ENCODE measurements at places on chromosomes 7 and 10.

GRCh38 chr7:5452937-5453540 is 29.4 kb upstream of the TNRC18 start:
- DNase-seq = no peak

- no peak for DNase-seq
Observed at GRCh38 chr7:158945519-158945918, 89.2 kb downstream of the DYNC2I1 start.

- no peak for DNase-seq
Observed at GRCh38 chr7:103524042-103524907, 78.3 kb upstream of the SLC26A5 start.

DNA sequence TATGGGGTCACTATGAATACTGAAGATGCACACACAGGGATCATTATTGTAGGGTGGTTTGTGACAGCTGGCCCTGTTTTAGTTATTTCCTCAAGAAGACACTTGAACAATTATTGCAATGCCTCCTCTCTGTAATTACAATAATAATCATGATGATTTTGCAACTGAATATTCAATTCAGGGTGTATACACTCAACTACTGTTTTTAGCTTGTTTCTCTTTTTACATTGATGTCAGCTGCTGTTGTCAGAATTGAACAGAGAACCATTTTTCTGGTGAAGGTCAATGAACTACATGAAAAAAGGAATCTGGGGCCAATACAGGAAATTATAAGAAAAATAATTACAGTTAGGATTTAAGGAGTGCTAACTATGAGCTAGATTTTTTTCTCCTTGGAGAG is 28.6 kb upstream of the MKLN1 start:
- no peak for DNase-seq

DNA sequence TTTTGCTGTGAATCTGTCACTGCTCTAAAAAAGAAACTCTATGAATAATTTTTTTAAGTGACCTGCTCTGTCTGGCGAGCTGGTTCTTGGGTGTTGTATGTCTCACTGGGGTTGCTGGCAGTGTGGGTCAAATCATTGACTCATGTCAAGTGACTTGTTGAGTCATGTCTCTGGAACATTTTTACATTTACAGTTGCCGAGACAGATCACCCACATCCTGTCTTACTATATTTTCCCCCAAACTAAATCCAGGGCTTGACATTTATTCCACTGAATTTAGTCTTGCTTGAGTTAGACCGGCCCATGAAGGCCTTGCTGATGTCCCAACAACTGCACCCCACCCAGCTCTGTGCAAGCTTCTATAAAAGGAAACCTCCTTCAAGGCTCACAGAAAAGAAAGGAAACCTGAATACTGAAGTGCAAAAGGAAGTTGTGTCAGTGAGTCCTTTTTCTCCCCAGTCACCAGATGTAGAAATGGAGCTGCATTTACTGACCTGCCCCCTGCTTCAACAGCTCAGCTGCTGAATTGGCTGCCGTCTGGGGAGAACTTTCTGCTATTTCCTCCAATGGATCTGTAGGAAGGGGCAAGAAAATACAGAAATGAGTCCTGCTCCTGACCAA is 290.3 kb downstream of the TNS3 start:
- no peak for DNase-seq

DNA sequence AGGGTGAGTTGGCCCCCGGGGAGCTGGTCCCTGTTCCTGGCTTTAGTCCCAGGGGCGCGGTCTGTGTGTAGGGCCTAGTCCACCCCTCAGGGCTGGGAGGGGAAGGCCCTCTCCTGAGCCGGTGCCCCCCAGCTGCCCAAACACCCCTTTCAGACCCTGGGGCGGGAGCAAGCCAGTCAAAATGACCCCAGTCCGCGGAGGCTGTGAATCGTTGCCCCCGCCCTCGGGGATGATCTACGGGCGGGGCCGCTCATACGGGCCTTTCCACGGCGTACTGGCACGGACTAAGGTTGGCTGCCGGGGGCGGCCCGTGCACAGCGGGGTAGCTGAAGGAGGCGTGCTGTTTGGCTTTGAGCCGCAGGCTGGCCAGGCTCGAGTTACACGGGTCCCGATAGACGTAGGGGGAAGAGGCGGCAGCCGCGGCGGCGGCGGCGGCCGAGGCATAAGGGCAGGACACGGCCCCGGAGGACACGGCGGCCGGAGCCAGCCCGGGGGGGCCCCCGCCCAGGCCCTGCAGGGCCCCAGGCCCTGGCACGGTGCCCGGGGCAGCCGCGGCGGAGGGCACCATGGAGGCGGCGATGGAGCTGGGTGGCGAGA is 4.3 kb downstream of the ELOVL3 start:
- DNase-seq = peak; percentile 28

GRCh38 chr7:47924266-47924665 is 24.0 kb downstream of the PKD1L1 start:
- DNase-seq = no peak
